ENCODE measurements at places on chromosomes 6 and 20.
A peak's percentile ranks its signal among the peaks of the same experiment; 100 is the strongest.

GRCh38 chr6:21019614-21020013 lies 485.4 kb downstream of the CDKAL1 start:
- no peak for DNase-seq

DNA sequence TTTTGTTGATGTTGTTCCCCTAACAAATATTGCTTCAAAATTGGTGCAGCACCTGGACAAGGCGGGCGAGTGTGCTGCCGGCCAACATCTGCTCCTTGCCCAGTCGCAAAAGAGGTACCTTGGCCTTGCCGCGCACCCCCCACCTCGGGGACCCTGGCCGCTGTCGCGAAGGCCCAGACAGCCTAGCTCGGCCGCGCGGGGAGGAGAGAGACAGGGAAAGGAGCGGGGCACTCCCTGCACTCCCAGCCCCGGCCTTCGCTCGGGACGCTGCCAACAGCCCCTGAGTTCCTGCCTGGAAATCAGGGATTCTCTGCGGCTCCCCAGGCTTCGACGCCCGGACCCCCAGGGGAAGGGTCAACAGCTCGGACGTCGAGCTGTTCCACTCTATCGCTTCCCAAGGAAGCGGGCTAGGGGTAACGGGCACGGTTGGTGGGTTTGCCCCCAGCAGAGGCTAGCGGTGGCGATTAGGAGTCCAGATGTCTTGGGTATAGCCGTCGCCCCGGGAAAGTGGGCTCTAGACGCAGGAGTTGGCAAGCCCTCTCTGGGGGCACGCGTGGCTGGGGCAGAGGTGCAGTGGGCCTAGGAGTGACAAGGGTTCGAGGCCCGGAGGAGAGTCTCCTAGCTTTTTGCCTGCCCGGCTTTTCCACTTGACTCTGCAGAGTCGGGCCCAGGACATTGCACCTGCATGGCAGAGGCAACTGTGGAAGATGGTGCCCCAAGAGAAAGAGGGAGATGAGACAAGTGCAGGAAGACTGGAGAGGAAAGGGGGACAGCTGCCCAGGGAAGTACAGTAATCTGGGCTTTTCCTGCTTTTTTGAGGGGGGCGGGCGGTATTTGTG lies 8.2 kb downstream of the POU3F2 start:
- DNase-seq: no peak

GRCh38 chr6:74256781-74257180 lies 560.8 kb downstream of the CD109 start:
- no peak for DNase-seq

DNA sequence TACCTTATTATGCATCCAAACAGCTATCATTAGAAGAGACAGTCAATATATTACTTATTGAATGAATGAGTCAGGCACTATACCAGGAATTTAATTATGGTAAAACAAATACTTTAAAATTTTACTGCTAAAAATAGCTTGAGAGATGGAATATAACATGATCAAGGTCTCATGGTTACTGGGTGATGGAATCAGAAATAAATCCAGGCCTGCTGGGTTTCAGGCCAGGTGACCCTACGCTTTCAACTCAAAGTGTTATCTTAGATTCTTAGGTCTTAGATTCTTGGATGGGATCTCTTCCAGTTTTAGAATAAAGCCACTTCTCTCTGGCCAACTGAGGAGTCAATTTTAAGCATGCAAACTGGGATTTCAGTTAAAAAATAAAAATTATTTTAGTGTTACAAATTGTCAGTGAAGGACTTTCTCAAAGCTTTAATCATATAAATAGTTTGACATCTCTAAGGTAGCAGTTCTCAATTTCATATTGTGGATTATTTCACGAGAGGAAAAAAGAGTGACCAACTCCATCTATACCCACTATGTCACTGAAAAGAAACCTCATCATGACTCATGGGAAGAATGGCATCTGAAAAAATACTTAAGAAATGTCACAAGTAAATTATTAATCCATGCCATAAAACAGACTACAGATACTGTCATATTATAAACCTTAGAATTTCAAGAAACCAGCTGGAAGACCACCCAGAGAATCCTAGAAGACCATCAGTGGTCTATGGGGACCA lies 283.4 kb upstream of the RUNX2 start:
- no peak for DNase-seq

- DNase-seq: no peak
These were observed 26.5 kb upstream of the EMILIN3 start for GRCh38 chr20:41392871-41393704.

GRCh38 chr6:147769496-147770087 lies 261.1 kb downstream of the SAMD5 start:
- no peak for DNase-seq

DNA sequence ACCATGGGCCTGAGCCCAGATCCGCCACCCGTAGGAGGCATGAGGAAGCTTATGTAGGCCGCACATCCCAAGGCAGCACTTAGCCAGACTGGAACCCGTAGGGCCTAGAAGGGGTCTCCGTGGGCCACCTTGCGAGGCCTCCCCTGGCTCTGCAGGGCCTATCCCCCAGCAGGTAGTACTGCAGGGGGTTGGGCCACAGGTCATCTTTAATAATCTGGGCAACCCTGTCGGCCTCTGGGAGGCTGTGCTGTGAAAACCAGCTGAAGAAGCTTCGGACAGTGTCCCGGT lies 18.5 kb downstream of the PLAGL2 start:
- DNase-seq: no peak

- DNase-seq: no peak
These were observed 36.2 kb downstream of the JAG1 start for GRCh38 chr20:10637563-10637962.

DNA sequence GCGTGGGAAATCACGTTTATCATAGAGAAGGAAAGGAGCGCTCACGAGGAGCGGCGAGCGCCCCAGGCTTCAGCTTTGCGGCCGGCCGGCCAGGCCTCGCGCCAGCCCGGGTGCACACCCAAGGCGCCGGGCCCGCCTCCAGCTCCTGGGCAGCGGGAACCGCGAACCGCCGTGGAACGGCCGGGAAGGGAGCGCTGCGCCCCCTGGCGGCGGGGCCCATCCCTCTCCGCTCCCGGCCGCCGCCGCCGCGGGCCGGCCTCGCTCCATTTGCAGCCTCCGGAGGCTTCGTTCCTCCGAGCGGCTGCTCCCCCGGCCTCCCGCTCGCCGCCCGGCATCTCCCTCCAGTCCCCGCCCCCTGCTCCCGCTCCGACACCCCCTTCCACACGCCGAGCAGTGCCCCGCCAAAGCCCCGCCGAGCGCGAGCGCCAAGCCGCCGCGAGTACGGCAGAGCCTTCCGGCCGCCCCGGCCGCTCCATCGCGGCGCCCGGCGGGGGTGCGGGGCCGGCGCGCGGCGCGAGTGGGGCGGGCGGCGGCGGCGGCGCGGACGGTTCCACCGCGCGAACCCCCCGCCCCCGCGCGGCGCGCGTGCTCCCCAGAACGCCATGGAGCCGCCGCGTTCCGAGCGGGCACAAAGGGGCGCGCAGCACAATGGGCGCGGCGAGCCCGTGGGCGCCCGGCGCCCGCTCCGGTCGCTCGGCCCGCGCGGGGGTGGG lies 946 bp downstream of the BEND3 start:
- DNase-seq: peak; percentile 52

GRCh38 chr6:158506601-158507000 lies 53.3 kb upstream of the TMEM181 start:
- DNase-seq: no peak

- no peak for DNase-seq
These were observed 8.6 kb downstream of the MAP3K5 start for GRCh38 chr6:136783495-136784270.

- DNase-seq: no peak
These were observed 99.3 kb upstream of the VSTM2L start for GRCh38 chr20:37803438-37804307.

DNA sequence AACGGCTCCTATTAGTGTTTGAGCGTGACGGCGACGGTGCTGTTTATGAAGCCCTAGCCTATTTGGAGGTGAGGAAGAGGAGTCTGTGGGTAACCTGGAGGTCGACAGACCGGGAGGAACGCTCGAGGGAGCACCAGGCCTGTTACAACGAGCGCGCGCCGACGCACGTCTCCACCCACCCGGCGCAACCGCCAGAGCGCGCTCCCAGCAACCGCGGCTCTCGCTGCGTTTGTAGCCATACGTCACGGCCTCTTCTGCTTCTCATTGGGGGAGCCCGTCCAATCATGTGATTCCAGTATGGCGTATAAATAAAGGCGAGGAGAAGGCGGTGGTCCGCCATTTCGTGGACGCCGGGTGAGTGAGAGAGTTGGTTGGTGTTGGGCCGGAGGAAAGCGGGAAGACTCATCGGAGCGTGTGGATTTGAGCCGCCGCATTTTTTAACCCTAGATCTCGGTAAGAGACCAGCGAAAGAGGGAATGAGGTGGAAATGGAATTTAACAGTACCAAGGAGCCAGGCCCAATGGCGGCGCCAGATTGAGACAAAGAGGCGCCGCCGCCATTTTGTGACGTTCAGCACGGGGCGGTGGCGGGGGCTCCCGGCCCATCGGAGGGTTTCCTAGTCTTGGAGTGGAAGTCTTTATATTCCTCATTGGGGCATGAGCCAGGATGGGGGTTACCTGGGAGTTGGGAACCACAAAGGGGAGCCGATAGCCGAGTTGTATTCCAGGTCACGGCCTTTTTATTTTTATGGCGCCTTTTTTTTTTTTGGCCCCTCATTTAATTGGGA lies at the start of gene SRSF3:
TSS of gene SRSF3 (plus strand) at position 334 of the 787 bp plus-strand sequence. CDS start 2,401 bp downstream, outside the sequence.
- DNase-seq: peak; percentile 49

GRCh38 chr6:20468209-20468608 lies 66.0 kb upstream of the CDKAL1 start:
- DNase-seq: no peak

DNA sequence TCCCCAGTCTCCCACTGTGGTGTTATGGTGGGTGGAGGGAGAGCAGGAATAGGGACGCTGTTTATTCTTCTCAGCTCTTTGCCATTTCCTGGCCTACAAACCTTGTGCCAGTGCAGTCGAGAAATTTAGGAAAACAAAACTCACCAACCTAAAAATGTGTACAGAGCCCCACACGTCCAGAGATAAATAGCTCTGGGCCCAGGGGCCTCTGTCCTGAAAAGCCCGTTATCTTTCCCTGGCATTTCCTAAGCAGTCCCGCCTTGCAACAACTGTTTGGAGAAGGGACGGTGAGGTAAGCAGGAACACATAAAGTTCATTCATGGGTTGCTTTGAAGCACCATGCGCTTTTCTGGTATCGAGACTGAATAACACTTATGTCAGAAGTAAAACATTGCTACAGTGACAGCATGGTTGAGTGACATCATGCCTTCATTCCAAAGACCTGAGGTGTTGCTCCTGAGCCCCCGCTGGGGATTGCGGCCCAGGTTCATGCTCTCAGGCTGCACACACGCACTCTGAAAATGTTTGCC lies 80.1 kb upstream of the NXT1 start:
- no peak for DNase-seq

All from cortex of kidney (tissue), 1 donor.